ENCODE measurements at places on chromosomes 3 and 15.

DNA sequence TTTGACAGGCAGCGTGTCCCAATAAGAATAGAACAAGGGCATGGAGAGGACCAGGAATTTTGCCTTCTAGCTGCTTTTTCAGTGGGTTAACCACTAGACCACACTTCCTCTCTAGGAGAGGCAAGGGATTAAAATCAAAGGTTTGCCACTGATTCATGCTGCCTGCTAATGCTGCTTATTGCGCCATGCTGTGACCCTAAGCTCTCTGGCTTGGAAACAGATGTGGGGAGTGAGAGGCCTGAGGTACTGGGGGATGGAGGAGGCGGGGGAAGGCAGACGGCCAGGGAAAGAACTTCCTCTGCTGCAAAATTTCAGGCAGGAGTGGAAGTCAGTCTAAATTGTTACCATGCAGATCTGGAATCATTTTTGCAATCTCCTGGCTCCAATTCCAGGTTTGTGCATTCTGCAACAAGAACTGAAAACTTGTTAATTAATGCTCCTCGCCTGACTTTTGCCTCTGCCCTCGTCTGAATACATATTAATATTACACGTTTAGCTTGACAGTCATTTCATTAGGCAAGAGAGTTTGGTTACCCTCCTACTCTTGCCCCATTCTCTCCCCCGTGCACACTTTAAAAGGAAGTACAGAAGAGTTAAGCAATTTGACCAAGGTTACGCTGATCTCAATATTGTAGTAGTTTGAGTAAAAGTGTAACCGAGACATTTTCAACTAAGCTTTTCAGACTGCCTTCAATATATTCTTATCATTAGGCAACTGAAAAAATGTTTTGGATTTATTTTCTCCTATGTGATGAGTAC lies 121.7 kb upstream of the SPRED1 start:
- no peak for DNase-seq

DNA sequence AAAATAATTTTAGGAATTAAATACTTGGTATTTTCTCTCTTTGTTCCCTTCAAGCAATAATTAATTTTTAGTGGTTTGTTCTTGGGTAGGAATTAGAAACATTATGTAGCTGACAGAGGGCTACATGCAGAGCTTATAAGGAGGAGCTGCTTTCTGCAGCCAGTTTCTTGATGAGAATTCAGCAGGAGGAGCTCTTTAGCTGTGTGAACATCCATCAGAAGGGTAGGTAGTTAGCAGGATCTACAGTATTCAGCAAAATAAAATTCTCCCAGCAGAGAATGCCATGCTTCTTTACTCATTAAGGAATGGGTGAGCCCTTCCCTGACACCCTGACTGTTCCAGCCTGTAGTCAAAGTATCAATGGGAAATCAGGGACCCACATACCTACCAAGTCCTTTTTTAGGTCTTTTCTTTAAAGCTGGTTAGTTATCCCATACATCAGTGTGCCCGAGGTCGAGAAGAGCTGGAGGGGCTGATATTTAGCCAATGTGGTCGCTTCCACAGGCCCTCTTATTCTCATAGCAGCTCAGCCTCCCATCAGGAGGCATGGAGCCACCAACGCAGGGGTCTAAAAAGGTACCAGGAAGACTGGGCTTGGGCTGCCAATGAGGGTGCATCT lies 54.0 kb downstream of the KCNAB1 start:
- no peak for DNase-seq

GRCh38 chr3:27392950-27393679 lies 23.9 kb upstream of the NEK10 start:
- DNase-seq = no peak

GRCh38 chr15:68797599-68798345 lies 22.9 kb downstream of the ANP32A start:
- no peak for DNase-seq

DNA sequence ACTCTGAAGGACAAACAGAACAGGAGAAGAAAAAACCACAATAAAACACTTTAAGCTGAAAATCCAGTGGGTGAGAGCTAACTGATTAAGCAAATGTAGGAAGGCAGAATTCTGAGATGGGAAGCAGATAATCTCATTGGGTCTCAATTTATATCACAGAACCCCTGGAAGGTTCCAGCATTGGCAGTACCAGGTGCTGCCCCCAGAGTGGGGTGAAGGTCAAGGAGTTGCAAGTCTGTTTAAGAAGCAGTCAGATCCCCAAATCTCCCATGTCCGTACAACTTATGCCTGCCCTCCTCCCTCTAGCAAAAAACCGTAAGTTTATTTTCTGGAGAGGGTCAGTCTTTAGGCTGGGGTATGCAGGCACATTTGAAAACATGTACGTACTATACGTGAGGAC lies 45.1 kb downstream of the PXK start:
- DNase-seq = no peak

GRCh38 chr3:190718097-190718496 lies 144.4 kb downstream of the GMNC start:
- no peak for DNase-seq

DNA sequence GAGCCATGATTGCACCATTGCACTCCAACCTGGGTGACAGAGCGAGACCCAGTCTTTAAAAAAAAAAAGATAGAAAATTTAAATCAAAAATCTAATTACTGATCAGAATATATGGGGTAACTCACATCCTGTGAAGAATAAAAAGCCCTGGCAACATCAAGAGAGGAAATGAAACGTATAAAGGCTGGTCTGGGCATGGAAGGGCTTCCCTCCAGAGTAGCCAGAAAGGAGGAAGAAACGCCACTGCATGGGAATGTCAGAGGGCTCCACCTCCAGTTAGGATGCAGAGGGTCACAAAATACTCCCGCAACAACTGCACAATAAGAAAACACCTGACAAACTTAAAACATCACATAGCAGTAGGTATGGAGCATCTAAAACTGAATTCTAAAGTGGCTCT lies 4.9 kb upstream of the IQCF1 start:
- DNase-seq = no peak

DNA sequence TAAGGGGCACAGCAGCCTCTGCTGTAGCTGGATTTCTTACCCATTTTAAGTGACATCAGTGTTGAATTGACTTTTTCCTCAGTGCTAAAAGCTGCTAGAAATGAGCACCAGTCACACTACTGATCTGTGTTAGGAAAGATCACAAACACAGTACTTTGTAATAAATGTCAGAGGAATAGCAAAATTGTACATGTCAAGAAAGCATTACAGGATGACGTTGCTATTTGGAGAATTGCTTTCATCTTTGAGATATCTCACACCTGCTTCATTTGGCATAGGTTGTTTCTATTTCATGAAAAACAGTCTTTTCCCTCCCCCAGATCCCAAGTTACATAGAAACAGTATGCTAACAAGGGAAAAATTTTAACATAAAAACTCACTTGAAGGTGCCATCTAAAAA lies 77.8 kb downstream of the SLC25A26 start:
- no peak for DNase-seq

- peak; percentile 58 for DNase-seq
Measured at GRCh38 chr3:15310491-15311370, 21.7 kb downstream of the SH3BP5 start.

DNA sequence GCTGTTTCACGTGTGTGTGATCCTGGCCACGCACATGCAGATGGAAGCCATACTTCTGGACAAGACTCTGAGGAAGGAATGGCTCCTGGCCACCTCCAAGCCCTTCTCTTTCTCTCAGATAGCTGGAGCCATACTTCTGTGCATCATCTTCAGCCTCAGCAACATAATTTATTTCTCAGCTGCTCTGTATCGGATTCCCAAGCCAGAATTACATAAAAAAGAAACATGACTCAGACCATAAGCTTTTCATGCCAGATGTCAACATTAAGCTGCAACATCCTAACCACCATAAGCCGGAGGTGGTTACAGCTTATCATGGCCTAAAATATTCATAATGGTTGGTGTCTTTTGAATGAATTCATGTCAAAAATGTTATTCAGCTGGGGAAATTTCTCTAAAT lies 10.6 kb upstream of the KIF23 start:
- DNase-seq = no peak

GRCh38 chr15:38190501-38190900 lies 62.1 kb upstream of the SPRED1 start:
- no peak for DNase-seq

- no peak for DNase-seq
Measured at GRCh38 chr3:11335056-11335608, 62.9 kb downstream of the ATG7 start.

DNA sequence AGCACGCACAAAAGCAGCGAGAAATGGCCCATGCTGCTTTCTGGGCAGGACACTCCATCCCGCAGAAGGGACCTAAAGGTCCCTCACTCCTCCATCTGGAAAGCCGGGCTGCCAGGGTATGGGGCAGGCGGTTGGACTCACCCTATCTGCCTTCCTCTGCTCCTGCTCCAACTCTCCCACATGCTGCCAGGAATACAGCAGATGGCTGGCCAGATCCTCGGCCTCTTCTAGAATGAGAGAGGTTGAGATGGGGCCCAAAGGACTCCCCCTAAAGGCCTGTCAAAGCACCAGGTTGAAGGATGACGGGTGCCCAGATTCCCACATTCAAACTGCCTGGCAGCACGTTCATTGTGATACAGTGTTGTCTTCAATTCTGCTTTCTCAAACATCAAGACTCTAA lies 85.1 kb upstream of the C2CD4B start:
- DNase-seq = no peak

GRCh38 chr3:29700256-29700655 lies 419.4 kb downstream of the RBMS3 start:
- DNase-seq = no peak

DNA sequence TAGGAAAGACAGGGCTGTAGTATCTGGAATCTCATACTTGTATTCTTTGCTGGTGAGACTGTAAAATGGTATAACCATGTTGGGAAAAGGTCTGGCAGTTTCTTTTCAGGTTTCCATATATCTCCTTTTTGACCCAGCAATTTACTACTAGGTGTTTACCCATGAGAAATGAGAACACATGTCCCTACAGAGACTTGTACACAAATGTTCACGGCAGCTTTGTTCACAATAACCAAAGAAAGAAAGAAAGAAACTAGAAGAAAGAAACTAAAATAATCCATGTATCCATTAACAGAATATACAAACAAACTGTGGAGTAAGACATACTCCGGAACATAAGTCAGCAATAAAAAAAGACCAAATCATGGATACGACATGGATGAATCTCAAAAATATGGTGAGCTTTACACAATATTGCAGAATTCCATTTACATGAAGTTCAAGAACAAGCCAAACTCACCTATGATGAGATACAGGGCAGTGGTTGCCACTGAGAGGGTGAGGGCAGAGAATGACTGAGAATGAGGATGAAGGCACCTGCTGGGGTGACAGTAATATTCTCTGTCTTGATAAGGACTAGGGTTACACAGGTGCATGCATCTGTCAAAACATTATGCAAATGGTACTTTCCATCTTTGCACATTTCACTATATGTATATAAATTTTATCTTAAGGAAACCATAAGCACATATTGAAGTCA lies 2.7 kb downstream of the RFTN1 start:
- no peak for DNase-seq

- DNase-seq = no peak
Measured at GRCh38 chr3:24167429-24167828, 222.3 kb downstream of the NR1D2 start.

- DNase-seq = no peak
Measured at GRCh38 chr3:128301186-128302023, 148.1 kb downstream of the EEFSEC start.

GRCh38 chr15:96171853-96172296 lies 158.6 kb upstream of the NR2F2 start:
- no peak for DNase-seq

GRCh38 chr3:177449360-177450006 lies 252.2 kb upstream of the TBL1XR1 start:
- no peak for DNase-seq

DNA sequence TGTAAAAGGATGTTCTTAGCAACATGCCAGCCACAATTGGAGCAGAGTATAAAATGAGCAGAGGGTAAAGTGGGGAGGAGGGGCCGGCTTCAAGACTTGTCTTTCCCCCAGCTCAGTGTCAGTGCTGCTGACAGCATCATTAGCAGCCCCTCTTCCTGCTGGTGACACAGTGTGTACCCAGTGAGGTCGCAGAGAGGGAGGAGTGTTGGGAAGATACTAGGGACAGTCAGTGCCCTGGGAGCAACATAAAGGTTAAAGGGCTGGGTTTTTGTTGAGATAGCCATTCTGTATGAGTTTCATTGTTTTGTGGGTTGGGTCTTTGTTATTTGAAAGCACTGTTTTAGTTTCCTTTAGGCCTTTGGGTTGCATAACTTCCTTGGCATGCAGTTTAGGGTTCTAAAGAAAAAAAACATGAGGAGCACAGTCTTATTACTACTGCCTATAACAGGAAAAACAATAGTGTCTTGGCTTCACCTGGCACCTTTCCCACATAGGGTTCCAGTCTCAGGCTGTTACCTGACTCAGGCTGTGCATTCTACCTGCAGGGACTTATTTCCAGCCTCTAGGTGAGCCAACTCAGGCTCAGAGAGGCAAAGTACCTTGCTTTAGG lies 94.1 kb upstream of the SKOR1 start:
- DNase-seq = no peak

DNA sequence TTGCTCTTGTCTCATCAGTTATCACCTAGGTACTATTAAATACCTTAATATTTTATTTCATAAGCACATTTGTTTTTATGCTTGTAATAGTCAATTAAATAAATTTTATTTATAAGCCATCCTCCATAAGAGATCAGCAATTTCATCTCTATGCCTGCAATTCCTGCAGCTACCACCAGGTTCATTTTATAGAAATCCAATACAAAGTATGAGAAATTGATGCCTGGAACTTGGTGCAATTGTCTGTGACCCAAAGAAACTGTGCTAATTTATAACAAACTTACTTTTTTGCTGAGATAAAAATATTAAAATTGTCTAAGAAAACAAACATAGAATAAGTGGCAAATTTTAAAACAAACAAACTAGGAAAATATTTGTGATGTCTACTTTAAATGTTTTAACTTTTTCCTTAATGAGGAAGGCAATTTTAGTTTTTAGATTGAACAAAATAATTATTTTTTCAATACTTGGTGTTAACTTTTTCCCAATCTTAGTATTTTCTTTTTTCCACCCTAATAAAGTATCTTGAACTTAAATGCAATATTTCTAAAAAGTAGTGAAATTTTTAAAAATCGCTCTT lies 1026.6 kb downstream of the ROBO1 start:
- DNase-seq = no peak

- DNase-seq = no peak
Measured at GRCh38 chr3:65993134-65993900, 45.4 kb downstream of the MAGI1 start.

DNA sequence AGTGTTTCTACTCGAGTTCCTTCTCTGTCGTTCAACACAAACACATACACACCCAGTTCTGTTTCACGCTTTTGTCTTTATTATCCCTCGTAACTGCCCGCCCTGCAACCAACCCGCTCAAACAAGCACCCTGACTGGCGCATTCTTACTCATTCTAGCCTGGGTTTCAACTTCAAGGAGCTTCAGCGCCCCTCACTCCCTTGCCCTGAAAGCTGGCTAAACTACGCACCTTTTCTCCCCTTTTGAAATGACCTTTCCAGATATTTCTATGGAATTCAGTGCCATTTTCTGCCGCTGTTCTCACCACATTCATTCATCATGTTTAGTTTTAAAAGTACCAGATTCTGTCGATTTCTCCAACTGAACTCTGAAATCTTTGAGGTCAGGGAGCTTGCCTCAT lies 653 bp upstream of the MFSD1 start:
- DNase-seq = no peak

Measured in stimulated activated CD8-positive, alpha-beta memory T cell treated with anti-CD3 and anti-CD28 coated beads, Interleukin-15, amount 100 ng/mL, for 48 hours (primary cell).